ENCODE measurements at places on chromosomes 7 and 10.

- peak; percentile 31 for DNase-seq
These were observed 2.9 kb downstream of the AQP1 start for GRCh38 chr7:30914596-30914995.

DNA sequence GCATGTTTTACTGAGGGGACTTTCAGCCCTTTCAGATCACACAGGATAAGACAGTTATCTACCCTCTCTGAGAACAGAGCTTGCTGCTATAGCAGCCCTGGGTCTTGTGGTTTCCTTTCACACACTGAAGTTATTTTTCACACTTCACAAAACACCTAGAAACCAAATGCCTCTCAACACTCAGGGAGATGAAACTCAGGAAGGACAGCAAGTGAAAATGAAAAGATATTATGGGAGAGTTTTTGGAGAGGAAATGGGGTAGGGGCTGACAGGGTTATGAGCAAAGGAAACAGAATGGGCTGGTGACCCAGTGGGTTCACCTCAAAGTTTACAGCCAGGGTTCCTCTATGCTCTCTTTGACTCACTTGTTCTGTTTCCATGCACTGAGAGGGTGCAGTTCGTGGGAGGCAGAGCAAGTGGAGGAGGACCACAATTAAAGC is 17.0 kb upstream of the GIMAP2 start:
- DNase-seq: peak; percentile 81

DNA sequence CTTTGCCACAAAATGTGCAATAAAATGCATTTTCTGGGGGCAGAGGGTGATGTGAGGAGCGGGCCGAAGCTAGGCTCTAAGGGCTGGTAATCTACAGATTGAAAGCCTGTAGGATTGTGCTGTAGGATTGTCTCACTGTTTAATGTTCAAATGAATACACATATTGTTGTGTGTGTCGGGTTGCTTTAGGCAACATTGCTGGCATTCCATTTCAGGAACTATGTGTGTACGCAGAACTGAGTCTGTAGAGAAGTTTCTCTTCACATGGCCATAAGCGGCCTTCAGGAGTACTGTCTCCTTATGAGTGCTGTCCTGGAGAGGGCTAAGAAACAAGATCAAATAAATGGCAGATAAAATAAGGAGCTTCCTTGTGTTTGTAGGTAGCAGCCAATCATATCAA is 540.2 kb downstream of the GATA3 start:
- no peak for DNase-seq

- no peak for DNase-seq
These were observed 683.8 kb upstream of the ANKRD30A start for GRCh38 chr10:36441557-36441956.

GRCh38 chr7:117385363-117386109 is 41.8 kb downstream of the ASZ1 start:
- DNase-seq: no peak

DNA sequence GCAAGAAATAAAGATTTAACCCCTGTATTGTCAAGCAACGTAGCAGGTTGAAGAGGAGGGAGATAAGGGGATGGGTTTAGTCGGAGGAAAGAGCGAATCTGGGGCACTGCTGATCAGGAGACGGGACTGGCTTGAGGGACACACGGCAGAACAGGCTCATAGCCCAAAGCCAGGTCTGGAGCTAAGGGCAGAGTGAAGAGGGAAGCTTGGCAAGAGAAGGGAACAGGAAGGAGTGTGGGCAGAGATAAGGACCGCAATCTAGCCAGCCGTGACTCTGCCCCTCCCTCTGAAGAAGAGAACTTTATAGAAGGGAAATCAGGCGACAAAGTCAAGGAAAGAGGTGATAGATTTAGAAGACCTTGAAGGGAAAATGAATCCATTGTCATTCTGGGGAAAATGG is 67.6 kb downstream of the CAV1 start:
- DNase-seq: no peak

DNA sequence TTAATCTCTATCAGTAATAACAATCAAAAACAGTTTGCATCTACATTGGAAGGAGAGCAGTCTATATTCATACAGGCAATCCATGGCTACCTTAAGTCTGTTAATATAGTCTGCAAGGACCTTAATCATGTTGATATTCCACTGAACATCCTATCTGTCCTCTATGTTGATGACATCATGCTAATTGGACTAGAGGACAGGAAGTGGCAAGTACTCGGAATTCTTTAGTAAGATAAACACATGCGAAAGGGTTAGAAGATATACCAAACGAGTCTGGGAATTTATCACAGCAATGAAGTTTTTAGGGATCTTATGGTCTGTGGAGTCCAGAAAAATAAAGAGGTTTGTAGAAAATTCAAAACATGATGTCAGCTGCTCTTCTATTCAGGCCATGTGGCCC is 11.3 kb upstream of the SAMD9L start:
- no peak for DNase-seq

- no peak for DNase-seq
These were observed 15.6 kb upstream of the AQP1 start for GRCh38 chr7:30896036-30896435.

DNA sequence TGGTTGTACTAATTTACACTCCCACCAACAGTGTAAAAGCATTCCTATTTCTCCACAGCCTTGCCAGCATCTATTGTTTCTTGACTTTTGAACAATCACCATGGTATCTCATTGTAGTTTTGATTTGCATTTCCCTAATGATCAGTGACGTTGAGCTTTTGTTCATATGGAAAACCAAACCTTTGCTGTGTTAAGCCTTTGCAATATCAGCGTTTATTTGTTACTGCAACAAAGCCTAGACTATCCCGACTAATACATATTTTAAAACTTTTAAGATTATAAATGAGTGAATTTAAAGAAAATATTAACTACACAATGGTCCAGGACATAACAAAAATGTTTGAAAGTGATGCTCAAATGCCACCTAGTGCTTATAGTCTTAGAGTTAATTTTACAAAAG is 26.6 kb downstream of the TRIL start:
- no peak for DNase-seq

DNA sequence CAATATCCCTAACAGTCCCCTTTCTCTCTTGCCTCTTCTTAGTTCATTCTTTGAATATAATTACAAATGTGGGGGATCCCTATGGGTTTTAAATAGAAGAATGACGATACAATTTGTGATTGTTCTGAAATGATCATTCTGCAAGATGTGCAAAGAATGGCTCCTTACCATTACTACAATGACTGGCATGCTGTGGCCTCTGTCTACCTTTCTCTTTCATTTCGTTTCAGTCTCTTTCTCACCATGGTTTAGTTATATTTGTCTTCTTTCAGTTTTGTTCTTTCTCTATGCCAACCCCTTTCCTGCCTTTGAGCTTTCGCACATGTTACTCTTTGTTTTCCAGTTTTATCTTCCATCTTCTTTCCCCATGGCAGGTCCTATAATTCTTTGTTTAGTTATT is 176.5 kb downstream of the SUGCT start:
- no peak for DNase-seq

DNA sequence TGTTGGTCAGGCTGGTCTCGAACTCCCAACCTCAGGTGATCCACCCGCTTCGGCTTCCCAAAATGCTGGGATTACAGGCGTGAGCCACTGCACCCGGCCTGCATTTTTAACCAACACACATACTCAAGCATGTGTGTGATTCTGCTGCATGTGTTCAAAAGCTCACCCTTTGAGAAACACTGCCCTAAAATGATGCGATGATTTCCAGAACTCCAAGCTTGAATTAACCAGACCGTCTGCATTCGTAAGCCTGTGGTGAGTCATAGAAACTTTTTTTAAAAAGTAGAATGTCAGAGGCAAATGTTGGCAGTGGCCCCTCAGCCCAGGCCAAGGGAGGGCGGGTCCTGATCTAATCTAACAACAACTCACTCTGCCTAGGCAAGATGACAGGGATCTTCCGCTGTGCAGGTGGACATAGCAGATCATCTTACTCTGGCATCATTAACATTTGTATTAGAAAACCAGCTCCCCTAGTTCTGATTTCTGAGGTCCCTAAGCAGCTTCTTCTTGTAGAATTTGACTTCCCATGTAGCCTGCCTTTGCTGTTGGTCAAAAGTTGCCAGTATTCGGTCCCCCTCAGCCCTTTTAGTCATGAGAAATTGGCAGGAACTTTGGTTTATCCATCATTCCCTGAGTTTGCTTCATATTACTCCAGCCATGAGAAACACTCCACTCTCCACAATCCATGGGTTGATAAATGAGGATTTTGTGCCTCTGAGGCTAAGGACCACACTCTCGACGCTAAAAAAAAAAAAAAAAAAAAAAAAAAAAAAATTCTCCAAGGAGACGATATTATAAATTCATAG is 190.4 kb downstream of the SKIDA1 start:
- no peak for DNase-seq

DNA sequence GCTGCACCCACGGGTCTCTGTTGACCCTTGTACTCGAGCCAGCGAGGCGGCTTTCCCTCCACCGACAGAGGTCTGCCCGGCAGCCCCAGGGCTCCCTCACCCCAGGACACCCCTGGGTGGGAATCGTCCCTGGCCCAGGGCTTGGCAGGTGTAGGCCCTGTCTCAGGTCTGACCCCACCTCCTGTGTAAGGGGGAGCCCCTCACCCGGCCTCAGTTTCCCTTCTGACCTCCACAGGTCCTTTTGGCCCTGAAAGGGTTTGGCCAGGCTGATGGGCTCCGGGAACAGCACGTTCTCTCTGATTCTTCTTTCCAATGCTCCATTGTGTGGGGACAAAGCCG is 25.0 kb upstream of the ELFN1 start:
- no peak for DNase-seq

DNA sequence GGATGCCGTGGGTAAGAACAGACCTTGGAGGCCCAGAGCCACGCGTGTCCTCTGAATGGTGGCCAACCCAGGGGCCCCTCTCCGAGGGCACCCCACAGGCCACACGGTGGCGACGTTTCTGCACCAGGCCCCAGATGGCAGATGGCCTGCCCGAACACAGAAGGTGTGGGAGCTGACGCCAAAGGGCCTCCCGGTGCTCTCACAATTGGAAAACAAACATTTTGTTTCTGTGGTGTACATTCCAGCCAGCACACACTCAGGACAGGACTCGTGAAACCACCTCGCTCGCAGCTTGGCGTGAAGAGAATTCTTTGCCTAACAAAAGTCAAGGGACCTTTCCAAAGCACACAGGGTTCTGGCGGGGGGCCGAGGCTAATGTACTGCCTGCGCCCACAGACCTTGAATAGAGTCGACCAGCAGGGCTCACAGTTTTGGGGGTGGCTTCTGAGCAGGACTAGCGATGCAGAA is 112.1 kb downstream of the FAM53B start:
- peak; percentile 58 for DNase-seq

DNA sequence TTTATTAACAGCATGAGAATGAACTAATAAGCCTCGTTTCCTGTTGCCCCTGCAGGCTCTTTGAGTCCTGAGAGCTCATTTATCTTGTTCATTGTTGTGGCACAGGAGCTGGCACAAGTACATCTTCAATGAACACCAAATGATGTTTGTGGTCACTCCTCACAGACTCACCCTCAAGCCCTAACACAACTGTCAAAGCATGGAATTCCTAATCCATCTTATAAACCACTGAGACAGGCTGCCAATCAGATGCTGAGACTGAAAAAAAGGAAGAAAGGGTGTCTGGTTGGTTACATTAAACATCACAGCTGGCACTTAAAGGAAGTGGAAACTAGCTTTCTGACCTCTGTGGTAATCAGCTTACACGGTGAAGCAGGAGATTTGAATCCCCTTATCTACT is 7.7 kb upstream of the CCDC172 start:
- DNase-seq: no peak

DNA sequence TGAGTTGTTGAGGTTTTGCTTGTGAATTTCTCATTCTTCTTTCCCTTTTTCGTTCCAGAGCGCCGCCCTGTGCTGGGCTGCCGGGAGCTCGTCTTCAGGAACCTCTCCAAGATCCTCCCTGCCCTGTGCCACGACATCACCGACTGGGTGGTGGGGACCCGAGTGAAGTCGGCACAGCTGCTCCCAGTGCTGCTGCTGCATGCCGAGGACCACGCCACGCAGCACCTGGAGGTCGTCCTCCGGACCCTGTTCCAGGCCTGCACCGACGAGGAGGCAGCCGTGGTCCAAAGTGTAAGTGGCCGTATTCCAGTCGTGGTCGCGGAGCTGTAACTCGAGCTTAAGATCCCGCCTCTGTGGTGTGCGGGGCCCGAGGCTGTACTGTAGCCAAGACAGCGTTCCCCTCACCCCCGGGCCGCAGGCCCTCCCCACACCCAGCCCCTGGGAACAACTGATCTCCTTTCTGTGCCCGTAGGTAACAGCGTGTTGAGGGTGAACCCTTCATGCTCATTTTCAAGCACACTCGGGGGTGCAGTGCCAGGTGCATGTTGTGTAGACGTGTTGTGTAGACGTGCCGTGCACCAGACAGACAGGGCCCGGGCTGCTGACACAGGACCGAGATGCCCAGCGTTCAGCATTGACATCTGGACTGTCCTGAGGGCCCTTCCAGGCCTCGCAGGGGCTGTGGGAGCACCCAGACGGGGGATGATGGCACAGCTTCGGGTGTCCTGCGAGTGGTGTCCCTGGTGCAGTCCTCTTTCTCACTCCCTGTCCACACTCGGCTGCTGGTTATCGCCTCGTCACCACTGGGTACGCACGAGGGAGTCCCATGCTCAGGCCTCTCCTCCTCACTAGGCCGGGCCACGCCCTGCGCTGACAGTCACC is 27.7 kb upstream of the PRKAR1B start:
- no peak for DNase-seq

DNA sequence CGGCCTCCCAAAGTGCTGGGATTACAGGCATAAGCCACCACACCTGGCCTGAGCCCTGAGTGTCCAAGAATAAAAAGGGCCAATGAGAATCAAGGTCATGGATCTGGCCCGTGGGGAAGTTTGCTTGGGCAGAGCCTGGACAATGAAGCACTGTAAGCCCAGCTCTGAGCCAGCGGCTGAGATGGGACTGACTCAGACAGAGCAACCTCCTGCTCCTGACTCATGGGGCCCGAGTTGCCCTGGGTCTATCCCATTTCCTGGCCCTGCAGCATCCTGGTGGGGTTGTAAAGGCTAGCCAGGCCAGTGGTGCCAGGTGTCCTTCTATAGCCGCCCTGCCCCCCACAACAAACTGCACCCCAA is 5.2 kb upstream of the MYH16 start:
- DNase-seq: peak; percentile 16

- DNase-seq: no peak
These were observed 27.6 kb upstream of the RPA3 start for GRCh38 chr7:7745966-7746365.

DNA sequence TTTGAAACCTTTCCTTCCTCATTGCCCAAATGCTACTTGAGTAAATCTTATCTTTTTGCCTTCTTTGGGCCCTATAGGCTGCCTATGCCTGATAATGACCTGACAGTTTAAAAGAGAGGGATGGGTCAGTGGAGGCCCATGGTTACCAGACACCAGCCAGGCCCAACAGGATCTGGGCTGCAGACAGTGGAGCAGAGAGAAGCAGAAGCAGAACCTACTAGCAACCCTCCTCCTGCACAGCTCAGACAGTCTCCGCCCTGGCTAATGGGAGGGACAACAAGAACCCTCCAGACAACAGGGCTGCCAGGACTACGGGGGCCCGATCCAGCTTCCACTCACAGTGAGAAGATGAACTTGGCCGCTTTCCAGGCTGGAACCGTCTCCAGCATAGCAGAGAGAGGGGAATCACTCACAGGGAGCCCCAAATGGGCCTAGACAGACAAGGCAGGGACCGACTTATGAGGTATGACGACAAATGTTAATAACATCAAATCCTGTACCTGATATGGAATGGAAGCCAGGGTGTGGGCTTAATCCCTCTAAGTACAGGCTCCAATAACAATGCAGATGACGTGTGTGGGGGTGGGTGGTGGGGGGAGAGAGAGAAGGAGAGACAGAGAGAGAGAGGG is 31.7 kb upstream of the DGKI start:
- DNase-seq: no peak

All from activated CD4-positive, alpha-beta memory T cell treated with anti-CD3 and anti-CD28 coated beads for 36 hours (primary cell).